Fibroblast of skin of back (primary cell): ENCODE measurements at places on chromosomes 12 and 14.
A peak's percentile ranks its signal among the peaks of the same experiment; 100 is the strongest.

DNA sequence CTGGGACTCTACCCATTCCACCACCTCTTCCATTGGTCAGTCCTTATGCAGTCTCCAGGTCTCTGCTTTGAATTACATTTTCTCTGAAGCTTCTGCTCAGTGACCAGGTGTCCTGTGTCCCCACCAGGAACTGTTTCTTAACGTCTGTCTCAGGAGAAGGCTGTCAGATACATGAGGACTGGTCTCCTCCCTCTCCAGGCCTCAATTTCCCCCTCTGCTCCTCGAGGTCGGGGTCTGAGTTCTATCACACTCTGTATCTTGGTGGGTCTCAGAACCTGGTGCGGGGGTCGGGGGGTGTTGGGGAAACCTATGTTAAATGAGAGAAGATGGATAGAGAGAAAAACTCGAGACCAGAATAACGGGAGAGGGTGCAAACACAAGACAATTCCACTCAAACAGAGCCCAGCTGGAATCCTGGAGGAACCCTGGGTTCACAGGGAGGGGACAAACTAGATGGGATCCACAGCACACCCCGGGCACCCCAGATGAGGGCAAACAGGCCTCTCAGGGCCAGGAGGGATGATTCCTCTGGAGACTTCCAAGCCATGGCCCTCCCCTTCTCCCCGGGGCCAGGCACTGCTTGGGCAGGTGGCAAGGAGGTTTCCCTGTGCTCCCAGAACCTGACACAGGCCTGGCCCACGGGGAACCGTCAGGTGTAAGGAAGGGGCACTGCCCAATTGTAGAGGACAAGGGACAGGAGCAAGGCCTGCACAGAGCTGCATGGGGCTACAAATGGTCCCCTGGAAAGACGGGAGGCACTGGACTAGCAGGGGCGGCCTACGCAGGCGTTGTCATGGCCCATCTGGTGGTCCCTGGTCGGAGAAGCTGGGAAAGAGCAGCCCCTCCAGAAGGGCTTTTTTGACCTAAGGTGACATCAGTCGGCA lies 313.2 kb upstream of the DIO3 start:
- DNase-seq: no peak

- DNase-seq: peak; percentile 36
Observed at GRCh38 chr14:74324931-74325361, 22.2 kb upstream of the ABCD4 start.

GRCh38 chr12:65125975-65126374 lies 4.9 kb upstream of the WIF1 start:
- no peak for DNase-seq

- peak; percentile 72 for DNase-seq
Observed at GRCh38 chr14:68695856-68696255, 97.0 kb downstream of the ZFP36L1 start.

DNA sequence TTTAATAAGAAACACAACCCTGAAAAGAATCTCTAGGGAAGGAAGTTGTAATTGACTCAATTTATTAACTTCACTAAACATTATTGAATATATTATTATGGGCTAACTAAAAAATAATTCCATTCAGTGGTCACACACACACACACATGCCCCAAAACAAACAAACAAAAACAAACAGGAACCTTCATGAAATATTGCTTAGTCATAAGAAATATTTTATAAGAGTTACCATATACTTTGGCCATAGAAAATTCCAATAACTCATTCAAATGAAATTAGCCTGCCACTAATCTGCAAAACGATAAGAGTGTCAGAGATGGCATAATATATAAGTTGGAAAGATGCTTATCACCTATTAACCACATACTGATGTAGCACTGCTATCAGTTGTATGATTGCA lies 268.4 kb upstream of the AMIGO2 start:
- no peak for DNase-seq

- peak; percentile 97 for DNase-seq
Observed at GRCh38 chr14:92625213-92625612, 111.6 kb downstream of the RIN3 start.

GRCh38 chr14:52786887-52787286 lies 4.5 kb downstream of the GNPNAT1 start:
- DNase-seq: no peak

GRCh38 chr12:4133636-4134447 lies 139.7 kb upstream of the CCND2 start:
- no peak for DNase-seq

DNA sequence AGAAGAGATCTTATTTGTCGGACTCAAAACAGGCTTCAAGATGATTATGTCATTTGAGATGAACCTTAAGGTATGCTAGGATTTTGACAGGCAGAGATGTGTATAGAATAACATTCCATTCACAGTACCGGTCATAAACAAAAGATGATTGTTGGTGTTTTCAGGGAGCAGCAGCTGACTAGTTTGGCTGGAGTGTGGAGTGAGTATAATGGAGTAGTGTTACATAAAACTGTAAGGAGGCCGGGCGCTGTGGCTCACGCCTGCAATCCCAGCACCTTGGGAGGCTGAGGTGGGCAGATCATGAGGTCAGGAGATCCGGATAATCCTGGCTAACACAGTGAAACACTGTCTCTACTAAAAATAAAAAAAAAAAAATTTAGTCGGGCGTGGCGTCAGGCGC lies 23.9 kb downstream of the SERPINA10 start:
- no peak for DNase-seq

GRCh38 chr14:96874127-96874526 lies 76.9 kb downstream of the VRK1 start:
- no peak for DNase-seq

GRCh38 chr12:2857021-2857431 lies at the start of gene TEX52:
TSS of gene TEX52 (minus strand) at chr12:2857039. CDS start at chr12:2857026, 13 bp downstream.
- no peak for DNase-seq

GRCh38 chr12:132197581-132198354 lies 53.5 kb downstream of the NOC4L start:
- DNase-seq: no peak

DNA sequence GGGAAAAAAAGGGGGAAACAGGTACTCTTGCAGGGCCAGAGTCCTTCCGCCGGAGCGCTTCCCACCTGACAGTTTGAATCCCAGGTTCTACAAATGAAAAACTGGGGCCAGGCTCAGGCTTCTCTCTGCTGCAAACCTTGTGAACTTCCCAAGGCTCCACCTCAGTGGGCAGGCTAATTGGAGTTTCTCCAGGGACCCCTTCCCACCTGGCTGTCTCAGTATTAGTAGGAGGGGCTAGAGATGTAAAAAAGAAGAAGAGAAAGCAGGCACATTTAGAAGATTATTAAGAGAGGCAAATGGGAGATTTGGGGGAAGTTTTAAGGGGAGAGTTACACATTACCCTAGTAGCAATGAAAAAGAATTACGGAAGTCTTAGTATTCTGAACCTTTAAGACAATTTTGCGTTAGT lies 20.0 kb upstream of the CLEC2D start:
- no peak for DNase-seq

GRCh38 chr12:102513272-102513671 lies 32.9 kb upstream of the IGF1 start:
- DNase-seq: no peak

- no peak for DNase-seq
Observed at GRCh38 chr12:2561367-2561766, 233.4 kb upstream of the FKBP4 start.

GRCh38 chr12:120920178-120920577 lies 16.0 kb upstream of the SPPL3 start:
- no peak for DNase-seq

GRCh38 chr14:94423453-94424056 lies 29.0 kb downstream of the SERPINA11 start:
- peak; percentile 75 for DNase-seq

- DNase-seq: no peak
Observed at GRCh38 chr12:98744680-98745079, 99.6 kb downstream of the APAF1 start.

GRCh38 chr14:36663404-36664321 lies 2.0 kb downstream of the PAX9 start:
- no peak for DNase-seq

DNA sequence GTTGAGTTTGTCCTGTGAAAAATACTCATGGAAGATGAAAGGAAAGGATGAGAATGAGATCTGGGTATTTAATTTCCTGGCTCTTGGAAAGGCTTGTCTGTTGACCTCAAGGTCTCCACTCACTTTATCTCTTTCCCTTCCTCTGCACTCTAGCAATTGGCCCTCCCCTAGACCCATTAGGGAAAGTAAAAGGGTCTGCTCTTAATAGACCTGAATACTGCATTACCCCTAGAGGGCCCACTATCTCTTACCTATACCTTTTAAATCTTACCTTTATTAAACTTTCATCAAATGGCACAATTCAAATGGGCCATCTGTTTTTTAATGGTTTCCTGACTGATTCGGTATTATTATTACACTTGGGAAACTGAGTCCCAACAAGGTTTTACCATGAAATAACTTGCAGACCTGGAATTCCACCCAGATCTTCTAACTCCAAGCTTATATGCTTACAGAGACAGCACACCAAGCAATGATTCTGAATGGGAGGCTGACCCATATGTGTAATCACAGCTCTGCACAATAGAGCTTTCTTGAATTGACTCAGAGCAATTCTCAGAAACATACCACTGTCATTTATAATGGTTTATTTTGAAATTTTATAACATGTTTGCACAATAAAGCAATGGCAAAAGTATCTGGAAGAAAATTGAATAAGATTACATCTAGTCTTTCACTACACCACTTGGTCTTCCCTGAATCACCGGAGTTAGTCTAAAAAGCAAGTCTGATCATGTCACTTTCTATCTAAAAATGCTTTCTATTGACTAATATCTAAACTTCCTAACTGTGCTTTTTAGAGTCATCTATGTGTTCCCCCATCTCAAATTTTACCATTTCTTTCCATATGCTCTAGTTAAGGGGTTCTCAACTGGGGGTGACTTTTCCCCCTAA lies 618.5 kb downstream of the NRXN3 start:
- no peak for DNase-seq

DNA sequence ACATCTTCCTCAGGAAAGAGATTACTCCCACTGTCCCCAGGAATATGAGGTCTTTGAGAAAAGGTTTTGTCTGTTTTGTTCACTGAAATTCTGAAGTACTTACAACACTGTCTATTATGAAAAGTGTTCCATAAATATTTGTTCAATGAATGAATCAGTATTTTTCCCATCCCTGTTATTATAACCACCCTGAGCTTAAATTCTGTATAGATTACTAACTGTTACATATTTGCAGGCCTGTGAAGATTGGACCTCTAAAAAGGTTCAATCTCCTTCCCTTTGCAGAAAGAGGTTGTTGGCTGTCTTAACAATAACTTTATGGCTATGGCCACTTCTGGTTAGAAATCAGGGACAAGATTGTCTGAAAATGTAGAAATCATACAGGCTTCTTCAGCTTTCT lies 174.5 kb upstream of the NPAS3 start:
- peak; percentile 90 for DNase-seq

DNA sequence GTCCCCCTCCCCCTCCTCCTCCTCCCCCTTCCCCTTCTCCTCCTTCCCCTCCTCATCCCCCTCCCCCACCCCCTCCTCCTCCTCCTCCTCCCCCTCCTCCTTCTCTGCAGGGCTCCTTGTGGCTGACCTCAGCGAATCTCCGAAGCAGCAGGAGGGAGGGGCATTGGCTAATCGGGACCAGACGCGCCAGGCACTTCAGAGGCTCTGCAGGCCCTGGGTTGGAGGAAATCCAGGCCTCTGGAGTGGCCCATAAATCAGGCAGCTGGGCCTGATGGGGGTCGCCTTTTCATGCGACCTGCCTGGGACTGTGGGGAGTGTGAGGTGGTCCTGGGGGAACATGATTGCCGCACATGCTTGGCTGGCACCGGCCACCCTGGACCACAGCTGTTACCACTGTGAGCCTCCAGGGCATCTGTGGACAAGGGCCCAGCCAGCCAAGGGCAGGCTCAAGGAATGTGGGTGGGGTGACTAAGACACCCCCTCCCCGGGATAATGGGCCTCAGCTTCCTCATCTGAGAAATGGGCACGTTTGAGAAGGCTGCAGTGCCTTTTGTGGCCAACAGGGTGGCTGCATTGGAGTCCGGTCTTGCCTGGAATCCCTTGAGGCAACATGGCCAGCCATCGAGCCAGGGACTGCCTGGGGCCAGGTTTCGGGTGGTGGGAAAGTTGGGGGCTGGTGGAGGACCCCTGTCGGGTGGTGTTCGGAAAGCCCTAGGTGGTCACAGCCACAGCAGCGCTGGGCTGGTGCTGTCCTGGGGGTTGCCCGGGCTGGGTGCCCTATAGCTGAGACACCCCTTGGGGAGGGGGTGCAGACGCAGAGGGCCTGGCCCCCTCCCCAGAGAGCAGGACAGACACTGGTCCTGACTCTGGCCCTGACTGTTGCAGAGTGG lies 12.0 kb downstream of the KIF26A start:
- peak; percentile 67 for DNase-seq

DNA sequence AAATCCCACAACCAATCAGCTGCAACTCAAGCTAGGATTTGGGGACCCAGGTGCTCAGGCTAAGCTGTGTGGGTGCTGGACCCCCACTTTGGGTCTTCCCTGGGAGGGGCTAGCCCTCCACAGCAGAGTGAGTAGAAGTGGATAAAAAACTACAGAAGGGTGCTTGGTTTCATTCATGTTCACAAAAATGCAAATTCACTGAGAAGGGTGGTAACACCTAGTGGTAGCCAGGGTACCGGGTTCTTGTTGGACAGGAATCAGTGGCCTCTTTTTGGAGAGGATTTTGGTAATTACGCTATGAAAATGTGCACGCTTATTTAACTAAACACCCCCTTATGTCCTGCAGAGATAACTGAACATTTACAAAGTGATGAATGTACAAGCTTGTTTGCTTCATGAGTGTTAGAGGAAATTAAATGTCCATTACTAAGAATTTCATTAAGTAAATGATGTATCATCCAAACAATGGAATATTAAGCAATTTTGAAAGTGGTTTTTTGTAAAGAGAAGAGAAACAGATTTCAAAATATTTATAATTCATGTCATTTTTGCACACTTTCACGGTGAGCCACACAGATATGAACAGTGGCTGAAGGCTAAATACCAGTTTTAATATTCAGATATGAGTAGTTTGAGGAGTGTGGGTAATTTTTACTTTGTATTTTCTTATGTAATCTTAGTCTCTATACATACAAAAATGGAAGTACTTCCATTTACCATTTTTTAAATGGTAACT lies 78.3 kb downstream of the DDX51 start:
- no peak for DNase-seq

GRCh38 chr12:123533672-123534643 lies at the start of gene RILPL1:
TSS of gene RILPL1 (minus strand) at chr12:123533719. CDS start at chr12:123533482, 237 bp downstream.
- DNase-seq: peak; percentile 67

DNA sequence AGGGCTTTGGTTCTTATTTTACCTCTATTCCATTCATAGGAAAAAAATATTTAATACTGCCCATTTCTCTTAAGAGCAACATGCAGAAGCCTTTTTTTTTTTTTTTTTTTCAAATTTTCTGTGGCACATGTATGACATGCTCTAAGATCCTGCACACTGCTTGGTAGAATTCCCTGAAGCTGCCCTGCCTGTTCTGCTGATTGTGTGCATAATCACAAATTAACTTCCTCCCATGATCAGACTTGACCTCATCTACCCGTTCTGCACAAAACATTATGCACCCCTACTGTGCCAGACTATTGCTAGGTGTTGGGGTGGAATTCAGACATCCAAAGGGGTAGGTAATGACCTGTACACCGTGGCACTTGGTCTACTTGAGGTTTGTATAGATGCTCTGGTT lies 22.2 kb downstream of the SUDS3 start:
- no peak for DNase-seq

- no peak for DNase-seq
Observed at GRCh38 chr12:96343347-96343954, 56.8 kb downstream of the CDK17 start.

GRCh38 chr12:10069099-10069498 lies 29.7 kb downstream of the CLEC1A start:
- peak; percentile 4 for DNase-seq

GRCh38 chr14:76181546-76181945 lies 29.8 kb downstream of the GPATCH2L start:
- DNase-seq: no peak
